ENCODE measurements at places on chromosomes 2 and 18.

DNA sequence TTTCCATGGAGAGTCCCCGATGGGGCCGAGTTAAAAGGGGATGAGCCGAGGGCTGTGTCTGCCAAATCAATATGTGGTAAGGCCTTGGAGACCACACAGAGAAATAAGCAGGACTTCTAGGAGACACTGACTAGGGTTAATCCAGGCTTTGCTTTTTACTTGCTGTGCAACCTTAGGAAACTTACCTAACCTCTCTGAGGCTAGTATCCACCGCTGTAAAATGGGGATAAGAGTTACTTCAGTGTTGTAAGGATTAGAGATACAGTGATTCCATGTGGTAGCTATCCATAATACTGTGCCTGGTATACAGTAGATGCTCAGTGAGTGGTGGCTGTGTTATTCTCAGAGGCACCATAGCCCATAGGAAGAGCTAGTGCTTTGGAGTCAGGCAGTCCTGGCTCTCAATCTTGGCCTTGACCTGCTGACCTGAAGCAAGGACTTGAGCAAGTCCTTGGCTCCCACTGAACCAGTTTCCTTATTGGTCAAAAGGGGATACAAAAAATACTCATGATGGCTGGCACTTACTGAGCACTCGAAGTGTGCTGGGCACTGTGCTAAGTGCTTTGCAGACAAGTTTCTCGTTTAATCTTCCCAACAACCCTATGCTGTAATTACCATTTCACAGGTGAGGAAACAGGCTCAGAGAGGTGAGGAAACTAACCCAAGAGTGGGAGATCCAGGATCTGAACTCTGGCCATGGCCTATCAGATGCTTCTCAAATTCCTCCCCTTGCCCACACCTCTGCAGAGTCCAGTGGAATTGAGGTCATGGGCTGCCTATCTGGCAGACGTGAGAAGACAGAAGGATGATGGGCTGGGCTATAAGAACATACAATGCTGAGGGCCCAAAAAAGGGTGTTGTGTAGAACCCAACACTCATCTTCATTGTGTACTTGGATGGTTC is 12.0 kb upstream of the DES start:
- DNase-seq: no peak

DNA sequence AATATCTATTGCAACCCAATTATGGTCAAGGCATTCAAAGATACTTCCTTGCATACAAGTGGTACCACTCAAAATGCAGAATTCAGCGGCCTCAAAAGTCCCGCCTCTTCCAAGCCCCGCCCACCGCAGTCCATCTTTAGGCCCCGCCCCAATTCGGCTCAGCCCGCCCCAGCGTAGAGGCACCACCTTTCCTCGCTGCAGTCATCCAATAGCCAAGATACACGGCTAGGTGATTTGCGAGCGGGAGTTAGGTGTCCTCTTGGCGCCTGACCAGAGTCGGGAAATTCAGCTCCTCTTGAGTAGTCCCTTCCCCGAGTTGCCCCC is 431 bp upstream of the SEC11C start:
- peak; percentile 88 for DNase-seq

- DNase-seq: no peak
Observed at GRCh38 chr18:2986150-2986865, 26.6 kb downstream of the LPIN2 start.

GRCh38 chr2:207515671-207516070 is 14.1 kb upstream of the CREB1 start:
- DNase-seq: no peak

DNA sequence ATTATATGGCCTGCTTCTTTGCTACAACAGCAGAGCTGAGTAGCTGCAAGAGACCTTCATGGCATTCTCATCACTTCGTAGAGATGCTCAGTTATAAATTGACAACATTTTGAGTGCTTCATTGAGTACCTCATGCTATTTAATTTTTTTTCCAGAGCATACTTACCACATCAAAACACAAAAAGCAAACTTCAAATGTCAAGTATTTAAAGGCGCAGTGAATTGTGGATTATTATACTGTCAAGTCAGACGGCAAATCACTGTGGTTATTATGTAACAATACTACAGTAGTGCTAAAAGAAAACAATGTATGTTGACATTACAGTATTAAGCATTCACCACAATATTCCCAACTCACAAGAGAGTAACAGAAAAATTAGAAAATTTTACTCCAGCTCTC is 12.5 kb downstream of the ZC3H8 start:
- DNase-seq: no peak

DNA sequence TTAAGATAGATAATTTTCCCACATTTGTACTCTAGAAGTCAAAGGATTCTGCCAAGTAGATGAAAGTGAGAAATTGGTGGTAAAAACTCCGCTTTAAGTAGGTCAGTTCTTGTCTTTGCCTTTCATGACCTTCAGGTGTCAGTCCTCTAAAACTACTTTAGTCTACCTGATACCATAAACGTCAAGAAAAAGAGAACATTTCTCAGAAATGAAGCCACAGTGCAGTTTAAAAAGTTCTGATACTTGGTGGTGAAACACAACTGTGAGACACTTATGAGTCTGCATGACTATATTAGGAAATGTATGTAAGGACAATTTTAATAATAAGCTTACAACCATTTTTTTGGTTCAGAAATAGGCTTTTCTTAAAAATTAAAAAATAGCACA is 583.3 kb downstream of the SATB2 start:
- DNase-seq: no peak

Data from activated effector memory CD4-positive, alpha-beta T cell treated with Interleukin-2 at 50 U/mL for 16 hours (primary cell).